ENCODE measurements at places on chromosomes 16 and 17.

DNA sequence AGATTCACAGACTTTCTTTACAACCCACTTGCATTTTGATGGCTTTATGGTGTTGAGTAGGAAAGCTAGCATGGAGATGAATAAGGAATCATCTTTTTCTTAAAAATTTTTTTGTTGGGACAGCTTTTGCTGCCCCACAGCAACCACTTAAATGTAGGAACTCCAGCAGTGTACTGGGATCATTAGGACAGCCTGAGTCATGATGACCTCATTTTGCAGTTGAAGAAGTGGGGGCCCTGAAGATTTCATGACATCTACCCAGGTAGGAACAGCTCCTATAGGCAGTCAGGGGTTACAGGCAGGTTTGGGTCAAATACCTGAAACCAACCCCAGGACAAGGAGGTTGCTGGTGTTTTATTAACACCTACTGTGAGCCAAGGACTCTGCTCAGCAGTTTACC lies 2.1 kb downstream of the METTL22 start:
- no peak overlapping the region for H3K4me3 ChIP-seq
- peaks cover 15% of the 10 kb centered on the region for H3K4me1 ChIP-seq
- peaks cover 8% of the 10 kb centered on the region for H3K27me3 ChIP-seq
- no peak for DNase-seq
- H3K36me3 ChIP-seq, result peaks cover 46% of the 10 kb centered on the region

DNA sequence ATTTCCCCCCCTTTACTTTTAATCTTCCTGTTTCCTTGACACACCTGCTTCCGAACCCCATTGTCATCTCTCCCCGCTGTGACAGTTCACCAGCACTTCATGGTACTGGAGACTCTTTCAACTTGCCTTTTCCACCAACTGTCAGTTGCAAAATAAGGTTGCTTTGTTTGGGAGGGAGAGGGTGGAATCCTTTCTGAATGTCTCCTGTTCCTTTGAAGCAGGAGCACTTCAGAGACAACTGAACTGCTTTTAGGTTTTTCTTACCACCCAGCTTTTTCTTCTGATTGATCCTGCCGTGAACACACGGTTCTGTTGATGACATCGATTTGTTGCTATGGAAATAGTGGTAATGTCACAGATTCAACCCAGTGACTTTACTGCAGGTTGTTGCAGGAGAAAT lies 42.0 kb downstream of the RPA1 start:
- peak overlapping the region; percentile 39 for H3K27ac ChIP-seq
- peak overlapping the region; percentile 30 for H3K4me3 ChIP-seq
- H3K27me3 ChIP-seq, result no peaks in the 10 kb centered on the region
- no peak for DNase-seq

DNA sequence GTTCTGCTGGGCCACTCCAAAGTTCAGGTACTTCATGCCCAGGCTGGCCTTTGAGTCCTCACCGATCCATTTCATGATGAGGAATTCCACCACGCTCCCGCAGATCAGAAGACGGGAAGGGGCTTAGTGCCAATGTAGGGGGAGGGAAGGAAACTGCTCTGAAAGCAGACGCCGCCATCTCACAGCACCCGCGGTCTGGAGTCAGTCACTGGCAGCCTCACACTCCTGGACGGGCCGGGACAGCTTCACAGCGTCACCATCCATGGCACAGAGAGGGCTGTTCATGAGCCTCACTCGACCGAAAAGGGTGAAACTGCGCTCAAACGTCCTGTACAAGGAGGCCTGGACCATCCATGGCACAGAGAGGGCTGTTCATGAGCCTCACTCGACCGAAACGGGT lies 62.0 kb downstream of the RPH3AL start:
- no peak overlapping the region for H3K4me3 ChIP-seq
- H3K27ac ChIP-seq, result no peak overlapping the region
- no peaks in the 10 kb centered on the region for H3K36me3 ChIP-seq
- H3K4me1 ChIP-seq, result peaks cover 15% of the 10 kb centered on the region
- DNase-seq, result no peak
- peaks cover 12% of the 10 kb centered on the region for H3K27me3 ChIP-seq

GRCh38 chr16:540645-541340 lies 13.3 kb downstream of the CAPN15 start:
- peak overlapping the region; percentile 63 for H3K27ac ChIP-seq
- peaks cover 21% of the 10 kb centered on the region for H3K36me3 ChIP-seq
- no peak overlapping the region for H3K4me3 ChIP-seq
- H3K4me1 ChIP-seq, result peaks cover 8% of the 10 kb centered on the region
- H3K27me3 ChIP-seq, result no peaks in the 10 kb centered on the region

GRCh38 chr16:26930786-26931581 lies 135.7 kb upstream of the C16orf82 start:
- H3K27ac ChIP-seq, result no peak overlapping the region
- H3K27me3 ChIP-seq, result peaks cover 33% of the 10 kb centered on the region
- no peak overlapping the region for H3K4me3 ChIP-seq

DNA sequence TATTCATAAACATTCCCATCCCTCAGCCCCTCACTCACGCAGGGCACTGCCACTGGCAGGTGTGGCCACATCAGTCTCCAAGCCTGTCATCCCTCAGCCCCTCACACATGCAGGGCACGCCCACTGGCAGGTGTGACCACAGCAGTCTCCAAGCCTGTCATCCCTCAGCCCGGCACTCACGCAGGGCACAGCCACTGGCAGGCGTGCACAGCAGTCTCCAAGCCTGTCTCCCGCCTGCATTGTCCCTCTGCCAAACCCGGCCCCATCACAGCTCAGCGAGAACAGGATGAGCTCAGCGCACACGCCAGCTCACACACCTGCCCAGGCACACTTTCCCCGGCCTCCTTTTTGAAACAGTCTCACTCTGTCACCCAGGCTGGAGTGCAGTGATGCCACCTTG lies 11.4 kb upstream of the KREMEN2 start:
- no peaks in the 10 kb centered on the region for H3K4me1 ChIP-seq
- no peak overlapping the region for H3K4me3 ChIP-seq
- peaks cover 6% of the 10 kb centered on the region for H3K36me3 ChIP-seq
- DNase-seq, result no peak
- no peak overlapping the region for H3K27ac ChIP-seq
- peaks cover 17% of the 10 kb centered on the region for H3K27me3 ChIP-seq

DNA sequence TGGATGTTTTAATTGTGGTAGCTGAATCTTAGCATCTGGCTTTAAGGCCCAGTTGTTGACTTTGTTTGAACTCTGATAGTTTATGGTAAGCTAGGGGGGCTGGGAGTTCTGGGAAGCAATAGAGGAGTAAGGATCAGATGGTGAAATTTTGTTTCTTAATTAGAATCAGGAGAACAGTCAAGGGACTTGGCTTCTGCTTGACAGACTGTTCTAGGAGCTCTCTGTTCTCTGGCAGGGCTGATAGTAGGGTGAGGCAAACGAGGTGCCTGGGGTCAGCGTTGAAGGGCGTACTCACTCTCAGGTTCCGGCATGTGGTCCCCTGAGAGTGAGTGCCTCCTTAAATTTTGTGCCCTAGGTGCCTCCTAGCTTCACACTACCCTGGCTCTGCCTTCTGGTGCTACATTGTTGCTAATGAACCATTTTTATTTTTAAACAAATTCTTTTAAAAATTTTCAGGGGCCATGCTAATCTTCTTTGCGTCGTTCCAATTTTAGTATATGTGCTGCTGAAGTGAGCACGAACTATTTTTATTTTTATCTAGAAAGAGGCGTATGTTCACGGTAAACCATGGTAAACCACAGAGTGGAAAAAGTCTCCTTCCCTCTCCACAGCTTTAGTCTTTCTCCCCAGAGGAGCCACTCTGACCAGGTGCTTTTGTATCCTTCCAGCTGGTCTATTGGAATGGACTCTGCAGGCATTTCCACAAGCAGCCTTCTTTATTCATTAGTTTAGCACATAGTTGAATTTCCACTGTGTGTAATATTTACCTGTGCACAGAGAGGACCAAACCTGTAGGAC lies 19.7 kb downstream of the SLC7A6 start:
- DNase-seq, result no peak
- H3K4me3 ChIP-seq, result peak overlapping the region; percentile 77
- peaks cover 51% of the 10 kb centered on the region for H3K36me3 ChIP-seq
- peak overlapping the region; percentile 85 for H3K27ac ChIP-seq
- peaks cover 56% of the 10 kb centered on the region for H3K4me1 ChIP-seq
- H3K27me3 ChIP-seq, result no peaks in the 10 kb centered on the region

DNA sequence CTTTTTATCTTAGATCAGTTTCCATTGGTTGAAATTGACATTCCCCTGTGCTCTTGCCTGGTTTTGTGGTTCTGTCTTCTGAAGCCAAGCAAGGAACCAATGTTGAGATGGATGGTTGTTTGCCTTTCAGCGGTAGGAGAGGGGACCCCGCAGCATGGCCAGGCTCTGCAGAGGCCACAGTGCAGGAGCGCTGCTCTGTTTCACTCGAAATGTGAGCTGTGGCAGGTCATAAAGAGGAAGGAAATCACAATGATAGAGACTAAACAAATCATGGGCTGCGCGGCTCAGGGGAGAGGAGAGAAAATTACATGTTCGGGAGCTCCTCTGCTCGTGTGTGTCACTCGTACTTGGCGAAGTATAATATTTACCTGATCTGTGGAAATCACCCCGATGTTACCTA lies 148.2 kb downstream of the SNX29 start:
- DNase-seq, result no peak
- H3K4me3 ChIP-seq, result no peak overlapping the region
- no peak overlapping the region for H3K27ac ChIP-seq
- H3K36me3 ChIP-seq, result peaks cover 26% of the 10 kb centered on the region
- H3K27me3 ChIP-seq, result no peaks in the 10 kb centered on the region
- peaks cover 3% of the 10 kb centered on the region for H3K4me1 ChIP-seq

GRCh38 chr17:29659155-29659554 lies 36.4 kb upstream of the CORO6 start:
- DNase-seq, result no peak
- no peaks in the 10 kb centered on the region for H3K4me1 ChIP-seq
- no peak overlapping the region for H3K4me3 ChIP-seq
- H3K27ac ChIP-seq, result peak overlapping the region; percentile 78
- no peaks in the 10 kb centered on the region for H3K27me3 ChIP-seq
- H3K36me3 ChIP-seq, result peaks cover 52% of the 10 kb centered on the region

DNA sequence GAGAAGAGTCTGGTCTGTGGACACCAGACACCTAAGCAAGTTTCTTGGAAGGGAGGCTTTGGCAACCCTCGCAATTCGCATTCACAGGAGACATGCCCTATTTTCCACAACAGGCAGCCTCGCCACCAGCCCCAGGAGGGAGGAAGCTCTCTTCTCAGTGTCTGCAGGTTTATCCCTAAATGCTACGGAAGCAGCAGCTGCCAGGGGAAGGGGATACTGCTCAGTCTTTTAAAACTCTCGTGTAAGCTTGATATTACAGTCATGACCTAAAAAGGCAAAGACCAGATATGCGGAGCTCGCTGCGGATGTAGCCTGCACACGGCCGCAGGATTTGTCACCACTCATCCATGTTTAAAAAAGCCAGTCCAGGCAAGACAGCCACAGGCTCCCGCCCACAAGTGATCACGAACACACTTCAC lies 159.2 kb upstream of the RPH3AL start:
- H3K27me3 ChIP-seq, result no peaks in the 10 kb centered on the region
- DNase-seq, result no peak
- no peaks in the 10 kb centered on the region for H3K4me1 ChIP-seq
- H3K27ac ChIP-seq, result no peak overlapping the region

DNA sequence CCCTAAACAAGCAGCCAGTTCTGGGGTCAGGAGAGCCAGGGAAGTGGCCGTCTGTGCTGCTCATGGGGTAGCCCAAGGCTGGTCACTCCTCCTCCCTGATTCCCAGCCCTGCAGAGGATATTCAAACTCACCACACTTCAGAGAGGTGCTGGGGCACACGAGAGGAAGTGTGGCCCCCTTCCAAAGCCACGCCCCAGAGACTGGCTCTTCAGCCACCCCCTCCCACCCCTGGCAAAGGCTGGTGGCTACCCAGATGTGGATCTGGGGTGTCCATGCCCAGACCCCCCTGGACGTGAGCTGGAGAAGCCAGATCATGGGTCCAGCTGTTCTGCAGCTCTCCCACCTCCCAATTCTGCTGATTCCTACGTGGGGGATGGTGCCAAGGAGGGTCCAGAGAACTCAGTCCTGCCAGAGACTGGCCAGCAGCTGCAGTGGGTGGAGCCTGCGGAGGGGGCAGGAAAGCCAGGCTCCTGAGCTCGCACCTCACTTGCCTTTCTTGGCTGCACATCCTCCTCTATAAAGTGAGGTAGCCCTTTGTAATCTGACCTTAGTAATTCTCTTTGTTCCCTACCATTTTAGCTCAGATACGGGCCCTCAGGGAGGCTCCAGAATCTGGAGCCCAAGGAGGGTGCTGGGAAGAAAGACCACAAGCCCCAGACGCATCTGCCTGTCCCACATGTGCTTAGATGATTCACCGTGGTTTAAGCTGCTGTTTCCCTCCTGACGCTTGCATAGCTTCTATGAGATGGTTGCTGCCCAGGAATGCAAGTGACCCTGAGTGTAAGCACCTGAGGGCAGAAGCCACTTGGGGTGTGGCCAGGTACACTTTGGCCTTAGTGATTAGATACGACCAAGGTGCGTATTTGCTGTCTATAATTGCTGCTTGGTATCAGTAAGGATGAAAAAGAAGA lies 15.3 kb downstream of the SDK2 start:
- H3K4me1 ChIP-seq, result no peaks in the 10 kb centered on the region
- no peak overlapping the region for H3K27ac ChIP-seq
- H3K27me3 ChIP-seq, result peaks cover 32% of the 10 kb centered on the region
- DNase-seq, result no peak
- no peak overlapping the region for H3K4me3 ChIP-seq

GRCh38 chr17:41551365-41551764 lies 20.5 kb downstream of the KRT9 start:
- no peak overlapping the region for H3K4me3 ChIP-seq
- peaks cover 17% of the 10 kb centered on the region for H3K4me1 ChIP-seq
- H3K36me3 ChIP-seq, result no peaks in the 10 kb centered on the region
- no peak for DNase-seq

DNA sequence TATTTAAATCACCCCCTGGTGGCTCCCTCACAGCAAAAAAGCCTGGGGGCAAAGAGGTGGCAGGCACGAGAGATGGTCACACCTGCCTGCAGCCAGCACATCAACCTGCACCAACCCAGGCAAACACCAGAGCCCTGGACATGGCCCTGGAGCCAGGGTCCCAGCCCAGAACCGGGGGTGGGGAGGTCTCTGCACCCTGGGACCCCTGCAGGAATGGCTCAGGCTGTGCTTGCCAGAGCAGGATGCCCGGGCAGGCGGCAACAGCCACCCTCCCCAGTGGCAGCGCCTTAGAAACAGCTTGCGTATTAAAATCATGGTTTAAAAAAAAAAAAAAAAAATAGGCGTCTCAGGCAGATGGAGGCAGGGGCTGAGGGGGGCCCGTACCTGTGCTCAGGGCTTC lies 16.2 kb downstream of the MYBBP1A start:
- H3K27me3 ChIP-seq, result no peaks in the 10 kb centered on the region
- H3K27ac ChIP-seq, result no peak overlapping the region
- H3K4me1 ChIP-seq, result no peaks in the 10 kb centered on the region

GRCh38 chr16:82329504-82330192 lies 159.6 kb upstream of the MPHOSPH6 start:
- H3K36me3 ChIP-seq, result peaks cover 3% of the 10 kb centered on the region
- peaks cover 2% of the 10 kb centered on the region for H3K4me1 ChIP-seq
- no peak overlapping the region for H3K4me3 ChIP-seq
- no peak overlapping the region for H3K27ac ChIP-seq

- H3K27me3 ChIP-seq, result peaks cover 88% of the 10 kb centered on the region
- DNase-seq, result no peak
- H3K4me3 ChIP-seq, result no peak overlapping the region
- H3K4me1 ChIP-seq, result peaks cover 10% of the 10 kb centered on the region
Observed at GRCh38 chr16:85333337-85333736, 221.1 kb upstream of the CIBAR2 start.

- H3K4me3 ChIP-seq, result no peak overlapping the region
- DNase-seq, result no peak
- no peaks in the 10 kb centered on the region for H3K4me1 ChIP-seq
- peaks cover under 1% of the 10 kb centered on the region for H3K36me3 ChIP-seq
- peaks cover 8% of the 10 kb centered on the region for H3K27me3 ChIP-seq
Observed at GRCh38 chr17:56175299-56175955, 22.2 kb downstream of the ANKFN1 start.
